Effector memory CD4-positive, alpha-beta T cell (primary cell): ENCODE measurements at places on chromosomes 5 and 9.
A peak's percentile ranks its signal among the peaks of the same experiment; 100 is the strongest.

DNA sequence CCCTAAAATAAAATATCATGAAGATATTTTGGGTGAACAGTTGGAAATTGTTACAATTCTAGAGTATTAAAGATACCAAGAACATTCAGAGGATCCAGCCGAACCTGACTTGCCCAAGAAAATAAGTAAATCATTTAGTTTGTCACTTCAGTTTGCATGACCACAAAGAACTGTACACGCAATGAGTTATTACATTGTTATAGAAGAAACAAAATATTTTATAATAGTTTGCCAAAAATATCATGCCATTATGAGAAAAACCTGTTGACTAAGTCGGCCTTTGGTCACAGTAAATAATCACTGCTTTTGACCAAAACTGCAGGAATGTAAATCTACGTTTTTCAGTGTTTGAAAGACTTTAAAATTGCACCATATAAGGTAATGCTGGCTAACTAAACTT lies 27.9 kb downstream of the TRIO start:
- DNase-seq: no peak

DNA sequence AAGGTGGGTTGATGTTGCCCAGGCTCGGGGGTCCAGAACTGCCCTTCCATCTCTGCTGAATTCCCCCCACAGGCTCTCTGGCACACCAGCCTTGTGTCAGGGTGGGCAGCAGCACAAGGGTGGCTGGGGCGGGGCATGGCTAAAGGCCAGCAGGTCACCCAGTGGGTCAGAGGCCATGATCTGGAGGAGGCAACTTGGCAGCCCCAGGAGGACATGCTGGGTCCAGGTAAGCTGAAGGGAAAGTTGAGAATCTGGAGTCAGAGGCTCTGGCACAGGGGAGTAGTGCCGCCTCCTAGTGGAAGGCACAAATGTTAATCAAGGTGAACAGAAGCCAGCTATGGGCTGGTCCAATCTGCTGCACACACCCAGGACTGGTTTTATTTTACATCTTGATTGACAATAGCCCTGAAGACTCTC lies 6.2 kb downstream of the TMEM8B start:
- no peak for DNase-seq

DNA sequence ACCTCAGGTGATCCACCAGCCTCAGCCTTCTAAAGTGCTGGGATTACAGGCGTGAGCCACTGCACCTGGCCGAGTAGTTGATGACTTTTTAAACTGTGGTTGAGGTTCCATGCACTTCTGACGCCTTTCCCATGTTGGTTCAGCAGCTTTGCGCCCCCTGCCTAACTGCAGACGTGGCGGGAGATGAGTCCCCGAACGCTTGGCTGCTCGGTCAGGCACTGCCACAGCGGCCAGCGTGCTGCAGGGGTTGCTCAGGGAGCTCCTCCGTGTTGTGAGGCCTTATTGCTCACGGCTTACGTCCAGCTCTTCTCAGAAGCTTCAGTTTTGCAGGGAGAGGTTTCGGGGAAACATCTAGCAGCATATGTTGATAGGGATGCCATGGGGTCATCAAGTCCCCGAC lies 35.3 kb downstream of the HABP4 start:
- no peak for DNase-seq

DNA sequence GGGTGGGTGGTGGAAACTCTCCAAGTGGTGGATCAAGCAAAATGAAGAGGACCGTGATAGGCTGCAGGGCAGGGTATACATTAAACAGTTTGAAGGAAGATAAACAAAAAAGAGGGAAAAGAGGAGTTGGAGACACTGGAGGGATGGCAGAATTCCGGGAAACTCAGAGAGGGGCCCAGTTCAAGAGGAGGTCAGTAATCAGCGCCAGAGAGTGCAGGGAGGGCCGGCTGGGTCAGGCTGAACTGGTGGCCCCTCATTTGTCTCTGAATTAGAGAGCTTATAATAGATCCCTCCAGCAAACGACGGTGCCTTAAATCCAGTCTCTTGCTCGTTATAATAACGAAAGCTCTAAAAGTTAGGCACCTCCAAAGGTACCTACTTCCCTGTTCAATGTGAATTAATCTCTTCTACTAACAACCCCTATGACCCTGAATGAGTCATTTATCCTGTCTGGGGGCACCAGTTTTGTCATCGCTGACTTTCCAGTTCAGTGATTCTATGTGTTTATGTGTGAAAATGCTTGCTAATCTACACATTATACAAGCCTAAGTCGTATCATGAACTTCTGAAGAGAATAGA lies 2.4 kb upstream of the ZSWIM6 start:
- no peak for DNase-seq

DNA sequence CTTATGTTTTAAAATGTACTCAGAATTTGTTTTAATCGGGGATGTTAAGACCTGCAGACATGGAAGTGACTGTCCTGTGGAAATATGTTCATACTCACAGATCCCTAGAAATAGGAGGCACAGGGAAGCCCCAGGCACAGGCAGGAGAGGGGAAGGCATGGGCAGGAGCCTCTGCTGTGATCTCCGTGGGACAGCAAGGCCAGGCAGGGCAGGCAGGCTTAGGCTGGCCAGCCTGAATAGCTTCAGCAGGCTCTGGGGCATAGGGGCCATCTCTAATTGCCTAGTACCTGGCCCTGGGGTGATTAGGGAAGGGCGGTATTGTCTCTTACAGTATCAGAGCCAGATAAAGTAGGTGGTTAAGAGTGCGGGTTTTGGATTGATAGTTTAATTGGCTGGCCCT lies 59.8 kb upstream of the PLEKHG4B start:
- DNase-seq: no peak

DNA sequence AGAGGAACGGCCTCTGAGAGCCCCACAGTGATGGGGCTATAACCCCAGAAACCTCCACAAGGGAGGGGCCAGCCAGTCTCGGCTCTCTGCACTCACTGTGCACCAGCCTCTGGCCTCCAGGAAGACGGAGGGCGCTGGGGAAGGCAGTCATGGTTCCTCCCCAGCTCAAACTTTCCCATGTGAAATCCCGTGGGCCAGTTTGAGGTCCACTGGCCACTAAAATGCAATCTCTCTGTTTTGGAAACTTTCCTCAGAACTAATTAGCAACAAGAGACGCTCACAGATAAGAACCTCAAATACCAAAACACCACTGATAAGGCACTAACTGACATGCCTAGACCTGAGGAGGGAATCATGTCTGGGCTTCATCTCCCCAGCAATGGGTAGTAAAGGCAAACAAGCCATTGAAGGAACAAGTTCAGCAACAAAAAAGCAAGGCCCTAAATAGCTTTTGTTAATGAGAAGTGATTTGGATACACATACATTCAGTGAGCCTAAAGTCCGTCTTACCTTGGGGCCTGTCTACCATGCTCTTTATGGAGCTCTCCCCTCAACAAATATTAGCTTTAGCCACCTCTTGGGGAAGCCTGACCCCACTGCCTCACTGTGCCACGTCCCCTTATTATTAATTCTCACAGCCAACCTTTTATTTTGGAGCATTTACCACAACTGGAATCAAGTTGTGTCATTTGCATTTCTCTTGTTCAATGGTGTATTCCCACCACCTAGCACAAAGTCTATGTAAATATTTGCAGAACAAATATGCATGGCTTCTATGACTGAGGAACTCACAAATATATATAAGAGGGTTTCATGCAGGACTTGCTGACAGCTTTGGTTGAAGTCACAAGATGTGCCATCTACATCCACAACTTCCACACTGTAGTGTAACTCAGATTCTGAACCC lies 56.1 kb upstream of the GLRX start:
- DNase-seq: no peak

DNA sequence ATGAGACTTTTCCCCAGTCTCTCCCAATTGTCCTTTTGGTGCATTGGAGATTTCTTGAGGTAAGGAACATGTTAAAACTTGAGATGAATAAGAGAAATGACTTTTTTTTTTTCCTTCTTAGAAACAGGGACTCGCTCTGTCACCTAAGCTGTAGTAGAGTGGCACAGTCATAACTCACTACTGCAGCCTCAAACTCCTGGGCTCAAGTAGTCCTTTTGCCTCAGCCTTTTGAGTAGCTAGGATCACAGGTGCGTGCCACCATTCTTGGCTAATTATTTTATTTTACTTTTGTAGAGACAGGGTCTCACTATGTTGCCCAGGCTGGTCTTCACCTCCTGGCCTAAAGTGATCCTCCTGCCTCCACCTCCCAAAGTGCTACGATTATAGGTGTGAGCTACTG lies 25.9 kb downstream of the CDC42SE2 start:
- DNase-seq: no peak

- no peak for DNase-seq
These were observed 837 bp downstream of the PCDHB2 start for GRCh38 chr5:141095263-141095641.

DNA sequence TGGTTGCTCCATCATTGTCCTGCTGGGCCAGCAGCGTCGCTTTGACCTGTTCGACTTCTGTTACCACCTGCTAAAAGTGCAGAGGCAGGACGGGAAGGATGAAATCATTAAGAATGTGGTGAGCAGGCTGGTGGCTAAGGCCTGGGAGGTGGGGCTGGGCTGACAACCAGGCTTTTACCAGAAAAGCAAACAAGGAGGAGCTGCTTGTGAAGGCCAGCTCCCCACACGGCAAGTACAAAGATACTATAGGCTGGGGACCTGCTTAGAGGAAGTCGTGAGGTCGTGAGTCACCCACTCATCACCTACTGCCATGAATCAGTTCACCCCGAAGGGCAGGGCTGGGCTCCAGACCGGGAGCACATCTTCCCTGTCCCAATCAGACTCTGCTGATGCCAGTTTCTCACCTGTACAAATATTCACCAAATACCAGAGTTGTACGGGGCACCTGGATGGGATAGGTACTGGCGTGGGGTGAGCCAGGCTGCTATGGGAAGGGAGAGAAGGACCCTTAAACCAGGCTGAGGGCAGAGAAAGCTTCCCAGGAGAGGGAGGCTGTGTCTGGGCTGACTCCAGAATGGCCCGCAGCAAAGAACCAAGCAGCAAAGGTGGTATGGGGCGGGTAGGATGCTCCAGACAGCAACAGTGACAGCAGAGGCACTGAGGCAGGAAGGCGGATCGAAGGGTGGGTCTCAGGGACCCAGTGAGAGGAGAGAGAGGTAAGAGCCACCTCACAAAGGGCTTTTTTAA lies 69.3 kb upstream of the NIPAL4 start:
- DNase-seq: peak; percentile 43

DNA sequence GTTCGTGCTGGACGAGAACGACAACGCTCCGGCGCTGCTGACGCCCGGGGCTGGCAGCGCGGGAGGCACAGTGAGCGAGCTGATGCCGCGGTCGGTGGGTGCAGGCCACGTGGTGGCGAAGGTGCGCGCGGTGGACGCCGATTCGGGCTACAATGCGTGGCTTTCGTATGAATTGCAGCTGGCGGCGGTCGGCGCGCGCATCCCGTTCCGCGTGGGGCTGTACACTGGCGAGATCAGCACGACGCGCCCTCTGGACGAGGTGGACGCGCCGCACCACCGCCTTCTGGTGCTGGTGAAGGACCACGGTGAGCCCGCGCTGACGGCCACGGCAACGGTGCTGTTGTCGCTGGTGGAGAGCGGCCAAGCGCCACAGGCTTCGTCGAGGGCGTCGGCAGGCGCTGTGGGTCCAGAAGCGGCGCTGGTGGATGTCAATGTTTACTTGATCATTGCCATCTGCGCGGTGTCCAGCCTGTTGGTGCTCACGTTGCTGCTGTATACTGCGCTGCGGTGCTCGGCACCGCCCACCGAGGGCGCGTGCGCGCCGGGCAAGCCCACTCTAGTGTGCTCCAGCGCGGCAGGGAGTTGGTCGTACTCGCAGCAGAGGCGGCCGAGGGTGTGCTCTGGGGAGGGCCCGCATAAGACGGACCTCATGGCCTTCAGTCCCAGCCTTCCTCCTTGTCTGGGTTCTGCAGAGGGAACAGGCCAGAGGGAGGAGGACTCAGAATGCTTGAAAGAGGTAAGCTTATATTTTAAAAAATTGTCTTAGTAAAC lies 2.2 kb downstream of the PCDHA13 start:
- DNase-seq: no peak

- DNase-seq: no peak
These were observed 27.4 kb upstream of the ANKRD33B start for GRCh38 chr5:10536511-10536910.

- DNase-seq: no peak
These were observed 83.0 kb downstream of the OXCT1 start for GRCh38 chr5:41787265-41787664.

GRCh38 chr5:31153521-31153920 lies 40.0 kb upstream of the CDH6 start:
- DNase-seq: no peak

DNA sequence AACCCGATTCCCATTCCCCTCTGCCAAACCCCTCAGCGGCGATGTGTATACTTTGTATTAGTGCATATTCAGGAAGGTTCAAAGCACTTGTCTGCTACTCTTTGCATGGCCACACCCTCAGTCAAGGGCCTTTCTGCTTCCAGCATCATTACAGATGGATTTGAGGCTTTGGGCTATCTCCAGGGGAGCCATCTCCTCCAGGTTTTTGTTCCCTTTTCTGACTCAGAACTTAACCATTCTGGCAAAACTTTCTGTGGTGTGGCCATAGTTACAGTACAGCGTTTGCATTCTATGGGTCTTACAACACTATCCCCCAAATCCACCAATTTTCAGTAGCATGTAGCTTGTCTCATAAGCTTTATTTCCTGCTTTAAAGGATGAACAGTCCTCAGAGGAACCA lies 36.0 kb upstream of the SVEP1 start:
- DNase-seq: no peak

DNA sequence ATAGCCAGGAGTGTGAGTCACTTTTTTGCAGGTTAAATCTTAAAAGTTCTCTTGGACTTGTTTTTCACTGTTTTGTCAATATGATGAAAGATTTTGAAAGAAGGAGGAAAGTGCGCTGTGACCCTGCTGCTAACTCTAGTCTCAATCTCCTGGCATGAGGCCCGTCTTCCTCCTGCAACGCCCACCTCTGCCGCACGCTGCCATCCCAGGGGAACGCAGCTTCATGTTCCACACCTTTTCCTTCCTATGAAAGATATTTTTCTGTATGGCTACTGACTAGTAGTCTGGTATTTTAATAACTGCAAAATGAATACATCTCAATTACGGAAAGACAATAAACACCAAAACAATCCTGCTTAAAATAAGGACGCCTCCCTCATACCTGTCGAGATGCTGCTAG lies 8.3 kb downstream of the PPIC start:
- no peak for DNase-seq

- DNase-seq: no peak
These were observed 36.8 kb upstream of the GCNT4 start for GRCh38 chr5:75089137-75089536.

DNA sequence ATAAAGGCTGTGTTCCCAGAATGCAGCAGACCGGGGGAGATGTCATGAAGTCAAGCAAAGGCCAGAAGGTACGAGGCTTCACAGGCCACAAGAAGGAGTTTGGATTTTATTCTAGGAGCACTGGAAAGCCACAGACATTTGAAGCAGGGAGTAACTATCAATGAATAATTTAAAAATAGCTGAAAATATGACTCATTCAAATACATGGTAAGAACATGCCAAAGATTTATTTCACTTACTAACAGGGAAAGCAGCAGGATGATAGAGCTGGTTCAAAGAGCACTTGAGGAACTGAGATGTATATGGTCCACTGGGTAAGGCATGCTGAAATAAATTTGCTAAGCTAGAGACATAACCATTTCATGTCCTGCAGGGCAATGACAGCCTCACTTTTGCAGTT lies 53.2 kb downstream of the MSX2 start:
- no peak for DNase-seq

- DNase-seq: no peak
These were observed 456.4 kb downstream of the NFIB start for GRCh38 chr9:13857521-13857920.
